ENCODE measurements at places on chromosomes 7 and 10. TPM values are rescaled to one million over a fixed set of nuclear protein-coding genes. Genes with fewer than 3 reads are reported as not detected.

DNA sequence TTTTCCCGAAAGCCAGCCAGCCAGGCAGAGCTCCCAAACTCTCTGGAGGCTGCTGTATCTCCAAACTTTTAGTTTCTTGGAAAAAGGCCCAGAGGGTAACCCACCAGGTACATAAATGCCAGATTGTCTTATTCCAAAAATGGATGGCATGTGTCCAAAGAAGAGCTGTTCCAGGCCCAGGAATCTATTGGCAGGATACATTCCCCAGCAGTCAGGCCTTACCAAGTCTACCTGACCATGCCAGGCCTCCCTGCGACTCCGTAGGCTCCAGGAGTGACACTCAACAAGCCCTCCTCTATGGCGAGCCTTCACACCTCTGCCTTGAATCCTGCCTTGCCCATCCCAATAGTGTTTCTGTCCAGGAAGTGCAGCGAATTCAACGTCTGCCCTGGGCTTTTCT is 95.6 kb downstream of the GRB10 start:
- no peaks in the 10 kb centered on the region for H3K36me3 ChIP-seq
- no peak overlapping the region for H3K27ac ChIP-seq
- DNase-seq, result no peak
- H3K4me1 ChIP-seq, result no peaks in the 10 kb centered on the region

- H3K4me1 ChIP-seq, result no peaks in the 10 kb centered on the region
- H3K4me3 ChIP-seq, result no peak overlapping the region
- H3K27me3 ChIP-seq, result no peaks in the 10 kb centered on the region
Observed at GRCh38 chr7:75039709-75040108, 33.9 kb downstream of the RCC1L start.

- H3K36me3 ChIP-seq, result no peaks in the 10 kb centered on the region
- DNase-seq, result no peak
- no peaks in the 10 kb centered on the region for H3K27me3 ChIP-seq
Observed at GRCh38 chr7:92798517-92799249, 37.7 kb downstream of the CDK6 start.

DNA sequence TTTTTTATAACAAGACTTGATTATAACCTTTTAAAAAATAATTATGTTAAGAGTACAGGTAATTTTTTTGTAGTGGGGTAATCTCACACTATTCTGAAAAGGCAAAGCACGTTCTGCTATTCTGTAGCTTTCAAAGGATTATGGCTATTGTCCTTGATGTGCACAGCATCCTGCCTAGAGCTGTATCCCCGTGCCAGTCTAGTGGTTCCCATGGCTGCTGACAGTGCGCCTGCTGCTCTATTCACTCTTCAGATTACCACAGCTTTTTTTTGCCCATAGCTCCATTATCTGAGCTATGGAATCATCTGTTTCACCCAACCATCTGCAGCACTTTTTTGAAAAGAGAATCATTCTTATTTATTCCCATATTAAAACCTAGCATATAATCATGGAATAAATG is 723.4 kb downstream of the PHTF2 start:
- H3K27ac ChIP-seq, result no peak overlapping the region
- DNase-seq, result no peak
- no peaks in the 10 kb centered on the region for H3K27me3 ChIP-seq
- H3K36me3 ChIP-seq, result no peaks in the 10 kb centered on the region
- no peaks in the 10 kb centered on the region for H3K4me1 ChIP-seq
- H3K4me3 ChIP-seq, result no peak overlapping the region

DNA sequence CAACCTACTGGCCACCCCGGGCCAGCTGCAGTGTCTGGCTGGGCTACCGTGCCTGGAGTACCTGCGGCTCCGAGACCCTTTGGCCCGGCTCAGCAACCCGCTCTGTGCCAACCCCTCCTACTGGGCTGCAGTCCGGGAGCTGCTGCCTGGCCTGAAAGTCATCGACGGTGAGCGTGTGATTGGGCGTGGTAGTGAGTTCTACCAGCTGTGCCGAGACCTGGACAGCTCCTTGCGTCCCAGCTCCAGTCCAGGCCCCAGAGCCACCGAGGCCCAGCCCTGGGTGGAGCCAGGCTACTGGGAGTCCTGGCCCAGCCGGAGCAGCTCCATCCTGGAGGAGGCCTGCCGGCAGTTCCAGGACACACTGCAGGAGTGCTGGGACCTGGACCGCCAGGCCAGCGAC is 4.2 kb downstream of the RARRES2 start:
- H3K4me1 ChIP-seq, result peaks cover 6% of the 10 kb centered on the region
- H3K27me3 ChIP-seq, result peaks cover 18% of the 10 kb centered on the region
- DNase-seq, result no peak

DNA sequence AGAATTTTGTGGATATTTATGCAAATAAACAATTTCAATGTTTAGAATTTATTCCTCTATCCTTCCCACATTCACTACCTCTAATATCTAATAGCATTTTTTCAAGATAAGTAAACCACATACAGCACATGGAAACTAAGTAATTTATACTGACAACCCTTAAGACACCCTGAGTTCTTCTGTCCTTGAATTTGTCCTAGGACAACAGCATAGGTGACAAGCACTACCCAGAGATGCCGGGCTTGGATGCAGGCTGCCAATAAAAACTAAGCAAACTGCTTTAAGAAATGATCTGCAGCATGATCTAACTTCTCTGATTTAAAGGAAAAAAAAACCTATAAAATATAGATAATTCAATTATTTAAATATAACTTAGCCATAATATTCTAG is 22.7 kb downstream of the NT5C3A start:
- peak overlapping the region; percentile 45 for H3K4me3 ChIP-seq
- no peaks in the 10 kb centered on the region for H3K27me3 ChIP-seq
- peak overlapping the region; percentile 42 for H3K27ac ChIP-seq
- H3K4me1 ChIP-seq, result peaks cover 5% of the 10 kb centered on the region

DNA sequence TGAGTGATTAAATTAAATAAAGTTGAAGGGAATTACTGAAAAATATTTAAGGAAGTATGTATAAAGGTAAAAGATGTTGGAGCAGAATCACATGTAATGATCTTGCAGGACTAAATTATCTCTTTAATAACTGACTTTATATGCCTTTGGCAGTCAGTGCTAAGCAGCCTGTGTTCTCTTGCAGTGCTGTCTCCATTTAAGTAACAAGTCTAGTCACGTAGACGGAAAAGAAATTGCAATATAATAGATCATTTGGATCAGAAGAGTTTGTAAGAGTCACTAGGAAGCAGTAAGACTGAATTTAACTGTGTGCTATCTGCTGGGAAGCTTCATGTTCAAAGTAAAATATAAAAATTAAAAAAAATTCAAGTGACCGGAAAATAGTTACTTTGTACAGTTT is 21.4 kb downstream of the BZW2 start:
- no peaks in the 10 kb centered on the region for H3K4me1 ChIP-seq
- no peak for DNase-seq
- no peak overlapping the region for H3K4me3 ChIP-seq
- no peak overlapping the region for H3K27ac ChIP-seq

DNA sequence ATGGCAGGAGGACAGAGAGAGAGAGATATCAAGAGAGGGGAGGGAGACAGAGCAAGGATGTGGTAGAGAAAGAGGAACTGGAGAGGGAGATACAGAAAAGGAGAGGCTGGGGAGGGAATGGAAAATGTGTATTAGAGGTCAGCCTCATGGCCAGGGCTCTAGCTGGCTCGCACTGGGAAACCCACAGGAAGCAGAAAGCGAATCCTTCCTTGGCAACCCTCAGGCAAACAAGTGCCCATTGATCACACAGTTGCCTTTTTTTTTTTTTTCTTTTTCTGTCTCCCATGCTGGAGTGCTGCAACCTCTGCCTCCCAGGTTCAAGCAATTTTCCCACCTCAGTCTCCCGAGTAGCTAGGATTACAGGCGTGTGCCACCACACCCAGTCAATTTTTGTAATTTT is 391.2 kb downstream of the TYW1 start:
- H3K4me1 ChIP-seq, result no peaks in the 10 kb centered on the region
- no peak for DNase-seq
- H3K27ac ChIP-seq, result no peak overlapping the region
- no peak overlapping the region for H3K4me3 ChIP-seq
- no peaks in the 10 kb centered on the region for H3K36me3 ChIP-seq
- peaks cover 3% of the 10 kb centered on the region for H3K27me3 ChIP-seq

DNA sequence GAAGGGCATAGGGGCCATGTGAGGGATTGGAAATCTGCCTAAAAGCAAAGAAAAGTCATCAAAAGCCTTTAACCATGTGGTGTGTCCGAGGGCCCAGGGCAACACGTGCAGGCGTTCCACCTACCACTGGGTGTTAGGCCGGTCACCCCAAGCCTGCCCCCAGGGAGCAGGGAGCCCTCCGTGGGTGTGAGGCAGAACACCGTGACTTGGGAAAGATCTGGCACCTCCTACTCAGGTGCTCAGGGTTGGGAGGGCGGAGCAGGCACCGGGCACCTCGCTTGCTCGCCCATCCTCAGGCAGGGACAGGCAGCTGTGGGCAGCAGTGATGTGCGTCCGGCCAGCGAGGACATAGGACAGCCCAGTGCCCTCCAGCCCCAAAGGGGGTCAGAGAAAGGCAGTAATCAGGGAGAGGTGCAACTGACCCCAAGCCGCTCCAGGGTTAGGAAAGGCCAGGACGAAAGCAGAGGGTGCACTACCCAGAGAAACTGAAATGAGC is 80.7 kb upstream of the CHST15 start:
- no peak for DNase-seq
- no peak overlapping the region for H3K27ac ChIP-seq
- H3K4me1 ChIP-seq, result no peaks in the 10 kb centered on the region
- no peak overlapping the region for H3K4me3 ChIP-seq
- no peaks in the 10 kb centered on the region for H3K27me3 ChIP-seq
- H3K36me3 ChIP-seq, result no peaks in the 10 kb centered on the region

DNA sequence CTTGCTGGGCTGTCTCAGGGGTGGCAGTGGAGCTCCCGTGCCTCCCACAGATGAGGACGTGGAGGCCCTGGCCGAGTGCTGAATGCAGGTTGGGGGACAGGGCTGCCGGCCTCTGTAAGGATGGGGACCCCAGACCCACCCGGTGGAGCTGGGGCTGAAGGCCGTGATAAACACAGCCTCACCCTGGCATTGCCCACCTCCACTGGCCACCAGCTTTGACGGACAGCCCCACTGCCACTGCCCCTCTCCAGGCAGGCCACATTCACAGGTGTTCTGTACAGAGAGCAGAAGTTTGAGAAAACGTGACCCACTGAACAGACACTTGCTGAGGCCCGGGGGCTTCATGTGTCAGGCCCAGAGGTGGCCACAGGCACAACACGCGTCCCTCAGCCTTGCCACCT is 126.2 kb downstream of the LHPP start:
- H3K36me3 ChIP-seq, result no peaks in the 10 kb centered on the region
- no peaks in the 10 kb centered on the region for H3K27me3 ChIP-seq
- H3K4me1 ChIP-seq, result peaks cover 3% of the 10 kb centered on the region
- no peak for DNase-seq
- no peak overlapping the region for H3K4me3 ChIP-seq

GRCh38 chr7:151677581-151678226 is 158.0 kb upstream of the RHEB start:
- H3K27me3 ChIP-seq, result no peaks in the 10 kb centered on the region
- H3K36me3 ChIP-seq, result peaks cover 13% of the 10 kb centered on the region
- no peak overlapping the region for H3K4me3 ChIP-seq
- DNase-seq, result no peak
- peaks cover 15% of the 10 kb centered on the region for H3K4me1 ChIP-seq

- no peak overlapping the region for H3K4me3 ChIP-seq
- H3K36me3 ChIP-seq, result no peaks in the 10 kb centered on the region
- H3K27me3 ChIP-seq, result no peaks in the 10 kb centered on the region
Observed at GRCh38 chr7:11633310-11633709, 198.7 kb downstream of the THSD7A start.

GRCh38 chr7:47714669-47715607 is 133.0 kb upstream of the TNS3 start:
- H3K27me3 ChIP-seq, result no peaks in the 10 kb centered on the region
- H3K4me1 ChIP-seq, result no peaks in the 10 kb centered on the region
- H3K27ac ChIP-seq, result no peak overlapping the region
- DNase-seq, result no peak

DNA sequence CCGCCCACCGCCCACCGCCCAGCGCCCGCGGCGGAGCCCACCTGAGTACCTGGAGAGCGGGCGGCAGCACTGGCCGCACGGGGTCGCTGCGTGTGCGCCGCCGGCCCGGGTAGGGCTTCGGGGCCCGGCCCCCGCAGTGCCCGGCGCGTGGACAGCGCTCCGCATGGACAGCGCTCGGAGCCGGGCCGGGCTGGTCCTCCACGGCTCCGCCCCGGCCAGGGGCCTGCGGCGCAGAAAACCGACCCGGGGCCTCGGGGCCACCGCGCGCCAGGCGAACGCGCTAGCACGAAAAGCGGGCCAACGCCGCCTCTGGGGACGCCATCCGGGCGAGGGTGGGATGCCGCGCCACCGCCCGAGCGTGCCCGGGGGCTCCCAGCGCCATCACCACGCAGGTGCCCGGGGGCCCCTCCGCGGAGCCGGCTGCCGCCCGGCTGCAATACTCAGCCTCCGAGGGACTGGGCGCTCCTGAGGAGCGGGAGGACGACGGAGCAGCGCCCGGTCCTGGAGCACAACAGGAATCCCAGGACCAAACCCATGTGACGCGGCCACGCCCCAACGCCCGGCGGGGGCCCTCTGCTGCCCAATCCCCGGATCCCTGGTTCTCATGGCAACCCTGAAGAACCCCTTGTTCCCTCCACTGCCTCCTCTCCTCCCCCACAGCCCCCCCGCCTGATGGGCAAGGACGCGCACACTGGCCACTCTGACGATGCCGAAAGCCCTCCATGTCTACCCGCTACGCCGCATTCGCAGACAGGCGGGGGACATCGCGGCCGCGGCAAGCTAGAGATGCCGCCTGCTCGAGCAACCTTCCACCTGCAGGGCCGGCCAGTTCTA is at the start of gene GRB10:
GRB10 (minus strand) TSS at position 522 of the 834 bp plus-strand sequence. CDS start 50,574 bp downstream, outside the sequence.
- no peak for DNase-seq
- H3K27ac ChIP-seq, result no peak within 1 kb of the TSS
- no peaks in the 10 kb centered on the region for H3K36me3 ChIP-seq
- peak within 1 kb of the TSS; percentile 52 for H3K4me3 ChIP-seq
- H3K4me1 ChIP-seq, result peaks cover 16% of the 10 kb centered on the region

DNA sequence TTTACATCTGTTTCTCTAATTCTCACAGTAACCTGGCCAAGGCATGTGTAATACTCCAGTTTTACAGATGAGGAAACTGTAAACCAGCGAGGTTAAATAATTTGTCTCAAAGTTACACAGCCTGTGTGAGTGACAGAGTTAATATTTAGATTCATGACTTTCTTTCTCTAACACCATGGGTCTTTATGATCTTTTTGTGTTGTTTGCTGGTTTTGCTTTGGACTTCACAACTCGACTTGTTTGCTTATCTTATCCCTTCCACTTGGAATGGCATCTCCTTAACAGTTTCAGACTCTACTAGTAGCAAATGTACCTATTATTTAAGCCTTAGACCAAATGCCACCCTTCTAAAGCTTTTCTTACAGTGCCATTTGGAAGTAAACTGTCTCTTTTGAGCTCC is 34.4 kb downstream of the MXI1 start:
- H3K27ac ChIP-seq, result no peak overlapping the region
- no peaks in the 10 kb centered on the region for H3K27me3 ChIP-seq
- H3K4me3 ChIP-seq, result no peak overlapping the region
- DNase-seq, result no peak

- no peaks in the 10 kb centered on the region for H3K27me3 ChIP-seq
- H3K27ac ChIP-seq, result no peak overlapping the region
- DNase-seq, result no peak
- peaks cover 25% of the 10 kb centered on the region for H3K36me3 ChIP-seq
- no peak overlapping the region for H3K4me3 ChIP-seq
- H3K4me1 ChIP-seq, result peaks cover 20% of the 10 kb centered on the region
Observed at GRCh38 chr7:149291036-149291780, 29.2 kb downstream of the ZNF783 start.

The CCL24 gene
- not detected for total RNA-seq

The FAM25G gene
- not detected for total RNA-seq

The CH25H gene
- total RNA-seq, result 0.50 TPM
